ENCODE measurements at places on chromosomes 3 and 15. TPM values are rescaled to one million over a fixed set of nuclear protein-coding genes. Genes with fewer than 3 reads are reported as not detected.

DNA sequence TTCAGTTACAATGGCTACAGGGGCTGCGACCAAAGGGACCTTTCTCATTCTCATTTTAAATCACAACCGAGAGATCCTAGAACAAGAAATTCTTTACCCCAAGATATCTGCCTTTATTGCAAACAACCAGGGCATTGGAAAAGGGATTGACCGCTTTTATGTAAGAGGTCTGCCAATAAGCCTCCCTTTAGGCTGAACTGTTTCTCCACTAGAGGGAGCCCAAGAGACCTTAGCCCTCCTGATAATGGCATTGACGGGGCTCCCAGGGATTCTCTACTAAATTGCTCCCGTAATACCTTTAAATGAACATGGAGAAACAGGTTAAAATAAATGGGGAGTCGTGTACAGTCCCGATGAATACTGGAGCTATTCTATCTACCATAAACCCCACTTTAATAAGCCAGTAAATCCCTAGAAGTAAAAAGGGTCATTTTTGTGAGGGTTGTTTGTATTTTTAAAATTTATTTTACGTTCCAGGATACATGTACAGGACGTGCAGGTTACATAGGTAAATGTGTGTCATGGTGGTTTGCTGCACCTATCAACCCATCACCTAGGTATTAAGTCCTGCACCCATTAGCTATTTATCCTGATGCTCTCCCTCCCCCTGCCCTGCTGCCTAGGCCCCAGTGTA, 7.5 kb upstream of the IGSF10 start:
- no peak for DNase-seq

ZIC1 gene
- not detected for total RNA-seq

- DNase-seq: no peak
Measured at GRCh38 chr3:115876876-115877614, 253.7 kb downstream of the GAP43 start.

DNA sequence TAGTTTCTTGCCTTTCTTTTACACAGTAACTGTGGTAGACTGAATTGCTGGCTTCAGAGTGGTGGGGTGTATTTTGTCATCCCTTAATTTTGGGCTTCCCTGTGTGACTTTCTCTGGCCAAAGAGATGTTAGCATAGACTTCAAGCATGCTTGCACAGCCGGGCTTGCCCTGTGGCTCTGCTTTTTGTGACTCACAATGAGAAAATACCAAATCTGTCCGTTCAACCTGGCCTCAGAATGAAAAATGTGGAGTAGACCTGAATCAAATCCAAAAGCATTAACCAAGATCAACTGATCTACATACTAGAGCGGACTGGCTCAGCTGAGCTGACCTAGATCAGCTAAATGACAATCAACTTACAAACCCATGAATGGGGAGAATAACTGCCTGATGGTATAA, 51.4 kb downstream of the PLAAT1 start:
- DNase-seq: no peak

Data from left colon (tissue), 2 donors.